CD4-positive, alpha-beta T cell treated with Interferon alpha-2 for 1 hour (primary cell): ENCODE measurements at places on chromosomes 6 and 20.

DNA sequence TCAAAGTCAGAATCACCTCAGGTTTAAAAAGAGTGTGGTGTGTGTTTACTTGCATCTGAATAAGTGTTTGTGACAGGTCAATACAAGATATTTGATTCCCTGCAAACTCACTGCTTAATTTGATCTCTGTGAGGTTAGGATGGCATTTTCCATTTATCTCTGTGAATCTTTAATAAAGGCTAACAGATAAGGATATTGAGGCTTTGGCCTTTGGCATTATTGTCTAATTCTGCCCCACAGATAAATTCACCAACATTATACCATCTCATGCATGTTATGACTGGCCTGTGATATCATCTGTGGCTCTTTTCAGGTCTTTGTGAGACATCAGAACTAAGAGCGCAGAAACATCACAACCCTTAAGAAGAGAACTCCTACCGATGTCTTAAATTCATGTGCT is 84.7 kb downstream of the TRMT6 start:
- no peak for DNase-seq

DNA sequence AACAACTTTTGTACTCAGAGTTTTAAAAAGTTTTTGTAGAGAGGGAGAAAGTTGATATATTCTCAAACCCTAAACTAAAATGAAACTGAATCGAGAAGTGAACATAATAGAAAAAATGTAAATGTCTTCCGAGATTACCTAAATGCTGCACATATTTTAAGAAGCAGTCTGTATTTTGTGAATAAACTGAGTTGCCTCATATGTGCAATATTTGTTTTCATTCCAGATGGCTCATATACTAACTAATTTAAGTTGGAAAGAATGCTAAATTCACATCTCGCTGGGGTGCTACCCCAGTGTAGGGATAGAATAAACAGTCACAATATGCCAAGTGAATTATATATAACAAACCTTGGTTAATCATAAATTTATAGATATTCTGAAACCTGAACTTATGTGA is 285.9 kb upstream of the THEMIS start:
- no peak for DNase-seq

- DNase-seq: peak; percentile 62
Observed at GRCh38 chr6:149190224-149190831, 127.2 kb upstream of the TAB2 start.

DNA sequence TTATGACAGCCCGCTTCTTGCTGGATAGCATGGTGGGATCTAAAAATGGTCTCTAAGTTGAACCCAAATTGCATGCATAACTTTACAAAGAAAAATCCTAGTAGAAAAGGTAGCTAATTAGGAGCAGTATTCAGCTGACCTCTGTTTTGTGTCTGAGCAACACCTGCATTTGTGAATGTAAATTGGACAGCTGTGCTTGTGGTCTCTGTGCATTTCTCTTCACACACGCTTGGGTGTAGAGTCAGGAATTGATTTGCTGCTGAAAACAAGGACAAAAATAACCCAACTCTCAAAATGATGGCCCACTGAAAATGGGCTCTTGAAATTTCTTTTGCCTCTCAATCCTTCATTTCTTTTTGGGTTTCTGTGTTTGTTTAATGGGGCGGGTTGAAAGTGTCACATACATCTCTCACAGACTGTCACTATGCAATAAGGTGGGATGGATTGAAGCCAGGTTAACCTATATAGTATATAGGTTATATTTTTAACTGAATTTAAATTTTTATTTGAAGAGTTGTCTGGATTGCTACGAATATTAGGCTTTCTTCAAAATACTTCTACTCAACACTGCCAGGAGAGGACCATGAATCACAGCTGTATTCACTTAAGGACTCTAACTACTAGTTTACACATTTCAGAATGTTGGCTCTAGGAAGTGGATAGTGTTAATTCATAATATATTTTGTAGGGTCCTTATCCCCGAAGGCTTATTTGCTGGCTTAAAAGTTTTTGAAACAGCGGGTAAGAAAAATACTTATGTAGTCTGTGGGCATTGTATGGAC is 46.5 kb downstream of the SOBP start:
- DNase-seq: no peak

DNA sequence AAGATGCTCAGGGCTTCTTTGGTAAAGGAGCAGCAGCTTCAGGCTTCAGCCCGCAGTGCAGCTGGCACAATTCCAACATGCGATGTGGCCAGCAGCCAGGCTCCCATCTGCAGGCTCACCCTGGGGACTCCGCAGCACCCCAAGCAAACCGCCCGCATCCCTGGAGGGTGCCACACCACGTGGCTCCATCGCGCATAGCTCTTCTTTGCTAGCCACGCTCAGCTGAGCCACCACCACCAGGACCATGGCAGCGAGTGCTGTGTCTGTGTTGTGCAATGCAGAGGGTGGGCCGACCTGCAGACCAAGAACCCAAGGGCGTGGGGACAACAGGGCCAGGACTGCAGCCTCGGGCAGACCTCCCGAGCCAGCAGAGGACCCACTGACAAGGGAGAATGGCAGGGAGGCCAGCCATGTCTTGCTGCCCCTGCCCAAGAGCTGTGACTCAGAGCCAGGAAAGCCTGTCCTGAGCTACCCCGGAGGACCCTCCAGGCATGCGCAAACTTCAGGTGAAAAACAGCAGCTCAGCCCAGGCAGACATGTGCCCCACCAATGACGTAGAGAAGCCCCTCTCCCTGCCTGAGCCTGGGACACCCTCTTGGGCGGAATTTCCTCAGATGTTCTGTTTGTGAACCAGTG is 87.8 kb downstream of the GINS1 start:
- DNase-seq: no peak

DNA sequence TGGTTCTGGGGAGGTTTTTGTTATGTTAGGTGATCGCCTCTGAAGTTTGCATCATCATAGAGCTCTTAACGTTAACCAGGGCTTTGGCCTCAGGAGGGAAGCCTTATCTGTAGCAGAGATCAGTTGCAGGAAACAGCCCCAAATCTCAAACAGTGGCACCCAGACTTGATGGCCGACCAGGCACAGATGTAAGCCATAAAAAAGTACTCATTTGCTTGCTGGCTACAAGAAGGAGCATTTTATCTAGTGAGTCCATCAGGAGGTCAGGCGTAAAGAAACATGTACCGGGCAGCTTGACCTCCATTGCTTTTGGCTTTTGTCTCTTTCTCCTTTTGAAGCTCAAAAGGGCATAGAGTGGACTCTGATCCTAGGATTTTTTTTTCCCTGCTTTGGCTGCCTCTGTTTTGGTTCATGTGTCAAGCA is 122.3 kb downstream of the CCDC170 start:
- no peak for DNase-seq

DNA sequence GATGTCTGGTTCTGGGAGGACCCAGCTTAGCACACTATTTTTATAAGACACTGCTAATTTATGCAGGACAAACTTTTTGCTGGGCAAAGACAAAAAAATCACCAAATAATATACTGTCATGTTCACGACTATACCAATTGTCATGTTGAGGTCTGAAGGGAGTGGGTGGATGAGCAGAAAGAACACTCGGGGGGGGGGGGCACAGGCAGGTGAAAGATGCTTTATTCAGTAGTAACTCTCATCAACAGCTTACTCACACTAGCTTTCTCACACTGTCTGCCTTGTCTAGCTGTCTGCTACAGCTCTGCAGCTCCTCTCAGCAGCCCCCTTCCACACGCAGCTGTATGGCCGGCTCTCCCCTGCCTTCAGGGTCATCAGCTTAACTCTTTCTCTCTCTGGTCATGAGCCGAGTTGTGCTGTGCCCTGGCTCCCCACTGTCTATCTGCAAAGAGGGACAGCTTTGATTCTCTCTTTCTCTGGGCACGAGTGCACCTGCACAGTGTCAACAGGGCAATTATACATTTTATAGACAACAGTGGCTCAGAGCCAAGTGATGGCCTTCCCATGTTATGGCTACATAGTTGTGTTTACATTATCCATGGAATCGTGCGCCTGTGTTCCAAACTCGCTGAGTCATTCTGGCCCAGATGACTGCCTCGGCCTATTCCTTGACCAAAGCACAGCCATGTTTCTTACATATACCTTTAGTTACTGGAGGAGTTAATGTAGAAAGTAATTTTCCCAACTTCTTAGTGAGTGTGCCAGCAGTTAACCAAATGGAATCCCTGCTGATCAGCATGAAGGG is 187.7 kb upstream of the PRSS16 start:
- DNase-seq: no peak
